GM23248 (cell line): ENCODE measurements at places on chromosomes 7 and 10. TPM values are rescaled to one million over a fixed set of nuclear protein-coding genes. Genes with fewer than 3 reads are reported as not detected.

DNA sequence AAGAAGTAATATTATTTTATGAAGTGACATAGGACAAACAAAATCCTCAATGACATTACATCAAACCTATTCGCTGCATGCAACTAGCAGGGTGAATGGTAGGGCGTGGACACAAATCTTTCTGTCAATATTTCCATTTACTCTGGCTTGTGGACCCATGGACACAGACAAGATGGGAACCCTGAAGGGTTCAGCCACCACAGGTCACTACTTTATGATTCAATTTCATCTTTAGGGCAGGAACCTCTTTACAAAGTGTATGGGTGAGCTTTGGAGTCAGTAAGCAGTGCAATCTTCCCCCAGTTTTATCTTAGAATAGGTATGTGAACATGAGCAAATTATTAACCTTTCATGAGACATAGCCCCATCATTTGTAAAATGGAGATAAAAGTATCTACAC lies 982.4 kb upstream of the LRRTM3 start:
- no peak for DNase-seq

DNA sequence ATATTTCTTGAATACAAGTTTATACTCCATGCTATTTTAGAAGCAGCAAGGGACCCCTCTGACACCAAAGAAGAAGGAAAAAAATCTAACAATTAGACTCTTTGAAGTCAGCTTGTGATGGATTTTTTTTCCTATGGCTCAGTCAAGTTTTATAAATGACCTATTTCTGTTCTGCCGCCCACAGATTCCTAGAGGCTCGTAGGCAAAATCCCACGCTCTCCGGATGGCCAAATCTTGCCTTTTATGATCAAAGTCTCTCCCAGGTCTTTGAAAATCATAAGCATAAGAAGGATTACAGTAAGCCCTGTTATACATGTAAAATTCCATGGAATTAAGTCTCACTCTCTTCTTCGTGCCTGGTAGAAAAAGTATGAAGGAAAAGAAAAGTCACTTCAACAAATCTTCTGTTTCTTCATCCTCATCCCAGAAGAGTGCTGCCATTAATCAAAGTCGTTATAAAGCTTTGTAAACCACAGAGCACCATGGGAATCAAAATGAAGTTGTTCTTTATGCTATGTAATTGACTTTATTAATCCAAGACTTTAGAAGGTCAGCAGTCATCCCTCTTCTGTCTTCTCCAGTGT lies 33.1 kb downstream of the ASB13 start:
- peak; percentile 21 for DNase-seq

- DNase-seq, result no peak
Observed at GRCh38 chr7:137316648-137317353, 26.7 kb downstream of the PTN start.

DNA sequence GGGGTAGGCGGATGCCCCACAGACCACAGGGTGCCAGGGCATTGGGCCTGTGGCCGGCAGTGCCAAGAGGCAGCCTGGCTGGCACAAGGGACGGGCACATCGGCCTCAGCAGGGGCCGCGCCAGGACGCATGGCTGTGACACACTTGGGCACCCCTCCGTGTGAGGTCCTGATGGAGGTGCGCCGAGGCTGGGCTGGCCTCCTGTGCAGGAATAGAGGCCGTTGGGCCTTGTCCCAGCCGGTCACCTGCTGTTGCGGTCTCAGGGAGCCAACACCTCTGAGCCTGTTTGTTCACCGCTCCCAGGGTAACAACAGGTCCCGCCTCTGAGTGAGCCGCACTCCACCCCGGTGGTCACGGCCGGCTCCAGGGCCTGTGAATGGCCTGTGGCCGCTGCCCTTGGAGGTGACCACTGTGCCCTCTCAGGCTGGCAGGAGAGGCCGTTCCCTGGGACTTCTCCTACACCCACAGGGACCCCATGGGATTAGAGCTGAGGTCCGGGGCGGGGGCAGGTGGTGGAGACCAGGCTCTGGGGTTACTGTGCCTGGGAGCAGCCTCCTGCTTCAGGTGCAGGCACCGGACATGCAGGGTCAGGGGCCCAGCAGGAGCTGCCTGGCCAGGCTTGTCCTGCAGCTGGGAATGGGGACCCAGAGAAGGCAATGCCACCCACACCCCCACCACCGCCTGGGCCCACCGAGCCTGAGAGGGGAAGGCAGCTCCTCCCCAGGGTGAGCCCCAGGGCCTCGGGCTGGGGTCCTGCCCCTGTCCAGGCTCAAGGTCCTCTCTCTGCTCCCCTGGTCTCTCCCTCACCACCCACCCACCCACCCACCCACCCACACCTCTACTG lies 12.0 kb downstream of the PWWP2B start:
- no peak for DNase-seq

- no peak for DNase-seq
Observed at GRCh38 chr10:14876764-14877163, 1.9 kb upstream of the SUV39H2 start.

- no peak for DNase-seq
Observed at GRCh38 chr7:154738216-154738615, 264.7 kb downstream of the PAXIP1 start.

DNA sequence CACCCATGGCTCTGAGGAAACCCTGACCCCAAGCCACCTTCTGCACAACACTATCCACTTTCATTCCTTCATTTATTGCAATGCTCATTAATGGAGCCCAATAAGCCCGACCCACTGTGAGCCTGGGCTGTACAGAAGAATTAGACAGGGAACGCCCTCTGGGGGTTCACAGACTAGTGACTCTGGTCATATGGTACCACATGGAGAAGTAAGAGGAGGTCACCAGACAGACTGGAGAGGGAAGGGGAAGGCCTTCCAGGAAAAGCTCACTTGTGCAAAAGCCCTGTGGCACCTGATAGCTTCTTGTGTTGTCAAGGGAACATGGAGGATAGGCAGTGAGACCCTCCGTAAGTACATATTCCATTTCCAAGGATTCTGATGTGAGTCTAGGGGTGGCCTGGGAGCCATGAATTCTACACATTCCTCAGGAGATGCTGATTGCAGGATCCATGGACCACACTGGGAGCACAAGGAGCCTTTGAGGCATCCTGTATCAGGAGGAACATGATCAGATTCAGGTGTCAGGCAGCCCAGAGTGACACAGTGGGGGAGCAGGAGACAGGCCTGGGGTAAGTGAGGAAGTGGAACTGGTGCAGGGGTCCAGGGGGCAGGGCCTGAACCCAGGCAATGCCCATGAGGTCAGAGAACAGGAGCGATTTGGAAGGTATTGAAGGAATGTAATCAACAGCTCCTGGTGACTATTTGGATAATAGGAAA lies 19.9 kb downstream of the TMEM72 start:
- no peak for DNase-seq

- DNase-seq, result peak; percentile 42
Observed at GRCh38 chr7:151091431-151091830, 5.2 kb downstream of the AGAP3 start.

DNA sequence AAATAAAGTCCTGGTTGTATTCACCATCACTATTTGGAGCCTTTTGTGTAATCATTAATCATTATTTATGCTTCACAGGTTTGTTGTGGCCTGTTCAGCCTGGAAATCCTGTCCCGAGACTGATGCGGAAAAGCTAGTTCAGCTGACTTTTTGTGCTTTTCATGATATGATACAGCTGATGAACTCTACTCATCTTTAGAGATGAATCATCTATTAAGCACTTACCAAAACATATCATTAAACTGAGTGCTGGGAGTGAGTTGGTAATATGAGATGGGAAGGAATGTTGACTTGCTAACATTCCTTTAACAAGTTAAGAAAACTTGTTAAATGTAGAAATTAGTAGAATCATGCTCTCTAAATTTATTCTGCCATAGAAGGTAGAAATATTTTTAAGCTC lies 53.0 kb downstream of the CROT start:
- DNase-seq, result peak; percentile 60

GRCh38 chr10:48576501-48576900 lies 28.4 kb downstream of the ARHGAP22 start:
- no peak for DNase-seq

GRCh38 chr7:135716677-135717238 lies 11.2 kb downstream of the SLC13A4 start:
- peak; percentile 87 for DNase-seq

DNA sequence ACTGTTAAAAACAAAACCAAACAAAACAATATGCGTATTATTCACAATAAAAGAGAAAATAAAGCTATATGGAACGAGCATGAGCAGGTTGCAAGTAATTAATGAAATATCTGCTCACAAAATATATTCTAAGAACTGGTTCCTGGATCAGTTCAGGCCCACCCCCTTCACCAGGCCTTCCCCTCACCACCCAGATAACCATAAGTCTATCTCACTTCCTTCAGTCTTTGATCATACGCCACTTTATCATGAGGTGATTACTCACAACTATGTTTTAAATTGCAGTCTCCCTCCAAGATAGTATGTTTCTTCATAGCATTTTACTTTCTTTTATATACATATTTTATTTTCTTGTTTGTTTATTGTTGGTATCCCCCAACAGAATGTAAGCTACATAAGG lies 263.1 kb upstream of the HGF start:
- DNase-seq, result no peak

DNA sequence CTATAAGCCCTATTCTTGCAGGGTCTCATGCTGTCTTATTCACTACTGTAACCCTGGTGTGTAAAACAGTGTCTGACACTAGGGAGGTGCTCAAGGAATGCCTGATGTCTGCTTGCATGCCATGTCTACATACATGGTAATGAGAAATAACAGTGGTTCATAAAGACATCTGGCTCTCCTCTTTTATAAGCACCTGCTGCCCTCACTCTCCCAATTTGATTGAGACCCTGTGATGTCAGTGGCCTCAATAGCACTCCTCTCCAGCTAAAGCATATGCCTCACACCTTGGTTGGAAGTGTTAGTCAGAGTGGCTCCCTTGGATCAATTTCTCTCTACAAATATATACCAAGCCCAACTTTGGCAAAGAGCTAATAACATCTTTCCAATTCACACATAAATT lies 30.6 kb downstream of the ANK3 start:
- no peak for DNase-seq

GRCh38 chr7:17297243-17297642 lies 1.2 kb upstream of the AHR start:
- DNase-seq, result no peak

Gene DIP2C
- total RNA-seq, result 10.2 and 12.0 TPM in 2 replicates

Gene SLC13A1
- total RNA-seq, result not detected in 2 replicates

Gene IFIT1B
- not detected in 2 replicates for total RNA-seq

Gene PLXNA4
- 0.32 and 0.89 TPM in 2 replicates for total RNA-seq

Gene TRPV5
- not detected in 2 replicates for total RNA-seq

Gene GPER1
- 3.4 and 6.7 TPM in 2 replicates for total RNA-seq

Gene ZNF425
- 3.8 and 5.4 TPM in 2 replicates for total RNA-seq

Gene CNPY1
- not detected in 2 replicates for total RNA-seq
